Activated T-helper 1 cell treated with Interleukin-2 at 50 U/mL for 16 hours (primary cell): ENCODE measurements at places on chromosomes 2 and 18.

DNA sequence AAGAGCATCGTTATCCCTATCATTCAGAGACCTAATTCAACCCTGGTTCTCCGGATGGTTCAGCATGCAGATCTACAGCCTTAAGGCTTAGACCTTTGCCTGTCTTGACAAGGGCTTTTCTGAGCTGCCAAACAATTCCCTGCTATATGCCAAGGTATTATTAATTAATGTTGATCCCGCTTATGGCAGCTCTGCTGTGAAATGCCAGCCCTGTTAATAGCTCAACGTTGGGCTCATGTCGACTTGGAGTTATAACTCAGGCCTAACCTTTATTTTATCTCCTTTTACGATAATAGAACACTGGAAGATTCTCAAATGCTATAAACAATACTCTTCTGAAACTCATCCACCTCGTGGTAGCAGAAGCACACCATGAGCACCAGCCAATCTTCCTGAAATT is 188.6 kb downstream of the TMEM247 start:
- no peak for DNase-seq

GRCh38 chr2:174952607-174953006 is 52.6 kb downstream of the CHN1 start:
- no peak for DNase-seq

- DNase-seq: no peak
Observed at GRCh38 chr18:78902795-78903435, 76.7 kb upstream of the SALL3 start.

DNA sequence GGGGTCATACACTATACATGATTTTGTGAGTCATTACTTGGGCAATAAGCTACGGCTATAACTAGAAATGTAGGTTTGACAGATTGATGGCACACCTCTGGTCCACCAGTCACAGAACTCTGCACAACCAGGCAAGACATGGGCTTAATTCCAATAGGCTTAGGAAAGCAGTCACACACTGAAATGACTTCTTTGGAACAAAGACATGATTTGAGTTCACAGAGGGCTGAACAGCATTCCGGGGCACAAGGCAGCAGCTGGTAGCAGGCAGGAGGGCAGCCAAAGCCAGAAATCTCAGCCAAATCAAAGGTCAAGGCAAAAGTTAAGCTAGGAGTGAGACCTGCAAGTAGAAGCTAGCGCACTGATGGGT is 27.4 kb downstream of the FABP1 start:
- DNase-seq: no peak

DNA sequence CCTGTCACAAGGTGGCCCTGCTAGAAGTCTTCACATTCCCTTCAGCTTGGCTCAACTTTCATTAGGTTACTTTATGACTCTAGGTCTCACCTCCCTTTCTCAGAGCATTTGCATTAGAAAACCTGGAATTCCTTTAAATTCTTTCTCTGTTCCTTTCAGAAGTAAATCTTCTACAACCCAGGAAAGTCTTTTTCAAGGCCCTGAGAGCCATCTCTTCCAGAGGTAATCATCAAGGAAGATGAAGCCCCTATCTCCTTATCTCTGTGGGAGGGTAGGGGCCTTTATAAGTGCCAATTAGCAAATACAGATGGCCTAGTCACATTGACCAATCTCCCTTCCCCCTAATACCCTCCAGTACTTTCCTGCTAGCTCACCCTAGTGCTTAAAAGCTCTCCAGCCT is 848.0 kb upstream of the FAM98A start:
- DNase-seq: no peak

DNA sequence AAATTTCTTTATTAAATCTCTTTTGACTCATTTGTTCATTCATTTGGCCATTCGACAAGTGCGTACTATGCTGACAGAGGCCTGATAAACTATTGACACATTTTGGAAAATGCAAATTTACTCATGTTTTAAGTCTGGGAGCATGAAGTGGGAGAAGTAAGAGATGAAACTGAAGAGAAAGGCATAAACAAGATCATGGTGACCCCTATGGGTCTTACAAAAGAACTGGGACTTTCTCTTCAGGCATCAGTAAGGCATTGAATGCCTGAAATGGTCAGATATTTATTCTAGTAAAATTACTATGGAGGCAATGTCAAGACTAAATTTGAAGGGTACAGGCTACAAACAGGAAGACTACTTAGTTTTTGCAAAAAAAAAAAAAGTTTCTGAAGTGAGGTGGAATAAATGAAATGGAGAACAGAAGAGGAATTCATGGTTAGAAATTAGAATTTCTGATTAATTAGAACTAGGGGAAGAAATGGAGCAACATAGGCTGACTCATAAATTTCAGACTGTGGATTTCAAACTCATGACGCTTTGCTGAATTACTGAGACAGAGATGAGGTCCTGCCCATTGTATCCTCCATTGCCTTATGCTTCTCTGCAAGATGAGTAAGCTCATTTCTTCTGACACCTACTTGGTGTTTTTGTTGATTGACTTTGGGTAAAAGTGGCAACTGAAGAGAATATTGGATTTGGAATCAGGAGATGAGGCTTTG is 32.7 kb downstream of the VSNL1 start:
- no peak for DNase-seq

GRCh38 chr2:189037518-189037917 is 63.3 kb downstream of the COL3A1 start:
- no peak for DNase-seq

DNA sequence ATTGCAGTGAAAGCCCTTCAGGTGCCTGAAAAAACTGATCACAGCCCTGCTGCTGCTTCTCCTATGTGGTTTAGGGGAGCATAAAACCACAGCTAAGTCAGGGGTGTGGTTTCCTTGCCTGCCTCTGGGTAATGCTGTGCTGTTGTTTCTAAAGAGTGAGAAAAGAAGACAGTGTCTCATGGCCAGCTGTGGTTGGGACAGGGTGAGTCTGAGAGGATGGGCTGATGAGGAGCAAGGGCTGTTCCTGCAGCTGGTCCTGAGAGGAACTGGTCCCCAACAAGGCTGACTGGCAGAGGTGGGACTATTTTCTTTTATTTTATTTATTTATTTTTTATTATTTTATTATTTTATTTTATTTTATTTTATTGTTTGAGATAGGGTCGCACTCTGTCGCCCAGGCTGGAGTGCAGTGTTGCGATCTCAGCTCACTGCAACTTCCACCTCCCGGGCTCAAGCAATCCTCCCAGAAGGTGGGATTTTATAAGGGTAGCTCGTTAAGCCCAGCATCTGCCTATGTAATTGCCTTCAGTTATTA is 236.7 kb downstream of the FHOD3 start:
- DNase-seq: no peak

GRCh38 chr18:26941584-26941983 is 76.1 kb upstream of the AQP4 start:
- no peak for DNase-seq

- no peak for DNase-seq
Observed at GRCh38 chr18:24397131-24397693, 412 bp downstream of the OSBPL1A start.

GRCh38 chr2:26568076-26568890 is 72.9 kb downstream of the CIB4 start:
- DNase-seq: no peak

DNA sequence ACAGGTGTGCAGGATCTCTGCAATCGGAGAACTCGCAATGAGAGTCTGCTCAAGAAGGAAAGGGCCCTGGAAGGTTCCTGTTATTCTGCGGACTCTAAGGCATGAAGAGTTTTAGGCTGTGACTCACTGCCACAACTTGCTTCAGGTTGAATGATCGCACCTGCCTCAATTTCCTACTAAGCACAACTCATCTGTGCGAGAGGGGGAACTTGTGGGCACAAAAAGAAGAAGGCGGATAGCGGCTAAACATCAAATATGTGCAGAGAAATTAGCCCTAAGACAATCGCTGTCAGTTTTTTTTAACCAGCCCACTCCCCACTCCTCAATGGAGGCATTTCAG is 14.0 kb upstream of the CREG2 start:
- no peak for DNase-seq

DNA sequence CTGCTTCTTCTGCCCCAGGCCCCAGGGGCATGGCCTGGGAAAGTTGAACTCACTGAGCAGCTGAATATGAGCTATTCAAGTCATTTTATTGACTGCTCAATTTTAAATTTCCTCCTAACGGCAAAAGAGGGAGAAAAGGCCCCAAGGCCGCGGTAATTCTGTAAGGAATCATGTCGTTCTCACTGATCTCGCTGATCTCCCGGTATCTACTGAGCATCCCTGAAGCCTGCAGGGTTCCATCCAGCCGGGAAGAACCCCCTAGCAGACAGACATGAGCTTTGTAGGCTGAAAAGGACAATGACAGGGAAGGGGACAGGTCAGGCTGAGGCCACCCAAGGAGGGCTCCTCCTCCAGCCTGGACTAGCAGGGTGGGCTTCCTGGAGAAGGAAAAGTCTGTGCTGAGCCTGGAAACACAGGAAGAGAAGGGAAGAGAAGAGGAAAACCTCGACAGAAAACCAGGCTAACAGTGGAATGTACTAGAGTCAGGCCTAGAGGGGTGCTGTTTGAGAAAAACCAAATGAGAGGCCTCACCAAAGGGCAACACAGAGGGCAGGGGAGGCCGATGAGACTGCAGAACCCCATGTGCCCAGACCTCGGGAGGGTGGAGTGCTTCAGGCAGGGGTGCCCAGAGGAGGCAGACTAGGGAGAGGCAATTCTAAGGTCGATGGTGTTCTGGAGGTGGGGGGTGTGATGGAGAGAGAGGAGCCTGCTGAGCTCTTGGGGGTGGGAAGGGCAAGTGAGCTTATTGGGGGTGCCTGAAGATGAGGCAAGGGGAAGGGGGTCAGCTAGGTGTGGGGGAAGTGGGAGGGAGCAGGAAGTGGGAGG is 2.9 kb upstream of the NPPC start:
- no peak for DNase-seq

DNA sequence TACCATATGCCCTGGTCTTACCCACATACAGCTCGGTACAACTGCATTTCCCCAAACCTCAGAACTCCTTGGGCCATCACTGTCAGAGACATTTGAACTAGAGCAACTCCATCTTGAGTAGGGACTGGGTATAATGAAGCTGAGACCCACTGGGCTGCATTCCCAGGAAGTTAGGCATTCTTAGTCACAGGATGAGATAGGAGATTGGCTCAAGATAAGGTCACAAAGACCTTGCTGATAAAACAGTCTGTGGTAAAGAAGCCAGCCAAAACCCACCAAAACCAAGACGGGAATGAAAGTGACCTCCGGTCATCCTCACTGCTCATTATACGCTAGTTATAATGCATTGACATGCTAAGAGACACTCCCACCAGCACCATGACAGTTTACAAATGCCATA is 131.3 kb downstream of the PIK3C3 start:
- no peak for DNase-seq

DNA sequence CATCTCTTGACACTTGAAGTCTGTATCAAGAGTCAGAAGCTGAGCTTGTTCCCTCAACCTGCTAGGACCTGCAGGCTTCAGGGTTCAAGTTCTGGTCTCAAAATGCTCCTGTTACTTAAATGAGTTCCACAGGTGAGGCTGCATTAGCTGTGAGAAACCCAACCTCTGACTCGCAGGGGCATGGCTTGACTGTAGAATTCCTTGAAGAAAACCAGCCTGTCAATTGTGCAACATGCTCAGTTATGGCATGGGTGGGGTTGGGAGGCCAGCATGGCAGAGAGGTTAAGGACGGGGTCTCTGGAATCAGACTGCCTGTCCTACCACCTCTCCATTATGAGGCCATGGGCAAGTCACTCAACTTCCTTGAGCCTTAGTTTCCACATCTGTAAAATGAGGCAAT is 235.8 kb downstream of the EN1 start:
- no peak for DNase-seq

DNA sequence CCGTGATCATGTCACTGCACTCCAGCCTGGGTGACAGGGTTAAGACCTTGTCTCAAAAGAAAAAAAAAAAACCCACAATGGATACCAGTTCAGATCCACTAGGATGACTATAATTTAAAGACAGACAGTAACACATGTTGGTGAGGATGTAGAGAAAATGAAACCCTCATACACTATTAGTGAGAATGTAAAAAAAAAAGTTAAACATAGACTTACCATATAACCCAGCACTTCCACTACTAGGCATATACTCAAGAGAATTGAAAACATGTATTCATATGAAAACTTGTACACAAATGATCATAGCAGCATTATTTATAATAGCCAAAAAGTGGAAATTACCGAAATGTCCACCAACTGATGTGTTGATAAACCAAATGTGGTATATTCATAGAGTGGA is 48.7 kb downstream of the KIF3C start:
- DNase-seq: no peak

GRCh38 chr2:120238728-120239487 is 13.7 kb upstream of the RALB start:
- DNase-seq: no peak
